ENCODE measurements at places on chromosomes 6 and 20. TPM values are rescaled to one million over a fixed set of nuclear protein-coding genes. Genes with fewer than 3 reads are reported as not detected.

- DNase-seq = peak; percentile 81
Measured at GRCh38 chr20:25281541-25281991, 33.7 kb downstream of the PYGB start.

The ENPP1 gene
- 5.6 TPM for total RNA-seq

The RAB32 gene
- 189 TPM for total RNA-seq

GRCh38 chr20:5504061-5504739 is 187.4 kb upstream of the PROKR2 start:
- no peak for DNase-seq

The SAMD3 gene
- total RNA-seq = 0.07 TPM

- DNase-seq = no peak
Measured at GRCh38 chr20:2460752-2461424, 9.7 kb downstream of the SNRPB start.

DNA sequence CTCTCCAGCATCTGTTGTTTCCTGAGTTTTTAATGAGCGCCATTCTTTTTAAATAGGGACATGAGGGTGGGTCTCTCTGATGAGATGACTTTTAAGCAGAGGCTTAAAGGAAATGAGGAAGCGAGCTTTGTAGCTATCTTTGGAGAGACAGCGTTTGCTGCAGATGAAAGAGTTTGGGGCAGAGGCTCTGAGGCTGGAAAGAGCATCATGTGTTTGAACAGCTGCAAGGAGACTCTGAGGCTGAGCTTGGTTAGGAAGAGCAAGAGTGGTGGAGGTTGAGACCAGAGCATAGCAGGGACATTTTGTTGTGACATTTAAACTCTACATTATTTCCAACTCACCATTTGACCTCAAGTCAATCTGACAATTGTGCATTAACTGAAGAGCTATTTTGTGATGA is 38.3 kb upstream of the TMX4 start:
- no peak for DNase-seq

DNA sequence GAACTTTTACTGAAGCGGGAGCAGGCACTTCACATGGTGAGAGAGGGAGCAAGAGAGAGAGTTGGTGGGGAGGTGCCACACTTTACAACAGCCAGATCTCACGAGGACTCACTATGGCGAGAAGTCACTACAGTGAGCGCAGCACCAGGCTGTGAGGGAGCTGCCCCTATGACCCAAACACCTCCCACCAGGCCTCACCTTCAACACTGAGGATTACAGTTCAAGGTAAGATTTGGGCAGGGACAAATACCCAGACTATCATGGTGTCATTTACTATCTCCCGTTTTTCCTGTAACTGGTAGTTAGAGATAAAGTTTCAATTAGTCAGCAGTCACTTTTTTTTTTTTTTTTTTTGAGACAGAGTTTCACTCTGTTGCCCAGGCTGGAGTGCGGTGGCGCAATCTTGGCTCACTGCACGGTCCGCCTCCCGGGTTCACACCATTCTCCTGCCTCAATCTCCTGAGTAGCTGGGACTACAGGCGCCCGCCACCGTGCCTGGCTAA is 7.8 kb downstream of the RBCK1 start:
- no peak for DNase-seq

The SENP6 gene
- total RNA-seq = 63.1 TPM

DNA sequence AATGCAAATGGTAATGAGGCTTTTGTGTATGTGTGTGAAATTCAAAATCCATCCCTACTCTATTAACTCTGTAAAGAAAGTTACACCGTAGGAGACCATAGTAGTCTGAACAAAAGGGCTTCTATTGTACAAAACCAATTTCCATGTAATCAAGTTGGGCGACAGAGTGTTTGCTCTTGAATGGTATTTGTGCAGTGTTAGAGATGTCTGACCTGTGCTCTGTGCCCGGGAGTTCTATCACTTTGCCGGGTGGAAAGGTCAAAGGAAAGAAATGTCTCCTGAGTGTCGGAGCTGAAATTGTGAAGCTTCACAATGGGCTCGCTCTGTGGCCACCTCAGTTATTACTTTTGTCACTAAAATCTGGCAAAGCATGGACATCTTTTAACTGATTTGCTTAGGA is 312.0 kb downstream of the SAMD5 start:
- DNase-seq = no peak

- no peak for DNase-seq
Measured at GRCh38 chr20:50565871-50566270, 55.7 kb downstream of the PTPN1 start.

The PHF3 gene
- 41.9 TPM for total RNA-seq

The AP5S1 gene
- 22.6 TPM for total RNA-seq

- DNase-seq = peak; percentile 93
Measured at GRCh38 chr6:85360794-85361642, 88.9 kb upstream of the NT5E start.

GRCh38 chr20:10655720-10656669 is 17.8 kb downstream of the JAG1 start:
- DNase-seq = no peak

The ALDH5A1 gene
- 2.2 TPM for total RNA-seq

The DEFB132 gene
- total RNA-seq = not detected

GRCh38 chr6:47905717-47906116 is 123.9 kb downstream of the OPN5 start:
- DNase-seq = no peak

- DNase-seq = no peak
Measured at GRCh38 chr6:4451718-4452117, 316.3 kb upstream of the ECI2 start.

- DNase-seq = no peak
Measured at GRCh38 chr6:39926668-39927067, 7.6 kb downstream of the MOCS1 start.

The HCRTR2 gene
- total RNA-seq = not detected

The GSTA3 gene
- total RNA-seq = not detected

GRCh38 chr6:36546308-36546919 is 865 bp downstream of the STK38 start:
- peak; percentile 11 for DNase-seq

GRCh38 chr6:53358440-53359094 is 9.8 kb upstream of the ELOVL5 start:
- DNase-seq = no peak

The LPA gene
- not detected for total RNA-seq

The HUS1B gene
- 1.2 TPM for total RNA-seq

GRCh38 chr6:45422503-45423110 is 44.9 kb upstream of the SUPT3H start:
- DNase-seq = no peak

GRCh38 chr6:25173951-25174474 is 105.2 kb upstream of the CARMIL1 start:
- DNase-seq = peak; percentile 92

- DNase-seq = peak; percentile 34
Measured at GRCh38 chr6:5950361-5950785, 56.4 kb downstream of the NRN1 start.

DNA sequence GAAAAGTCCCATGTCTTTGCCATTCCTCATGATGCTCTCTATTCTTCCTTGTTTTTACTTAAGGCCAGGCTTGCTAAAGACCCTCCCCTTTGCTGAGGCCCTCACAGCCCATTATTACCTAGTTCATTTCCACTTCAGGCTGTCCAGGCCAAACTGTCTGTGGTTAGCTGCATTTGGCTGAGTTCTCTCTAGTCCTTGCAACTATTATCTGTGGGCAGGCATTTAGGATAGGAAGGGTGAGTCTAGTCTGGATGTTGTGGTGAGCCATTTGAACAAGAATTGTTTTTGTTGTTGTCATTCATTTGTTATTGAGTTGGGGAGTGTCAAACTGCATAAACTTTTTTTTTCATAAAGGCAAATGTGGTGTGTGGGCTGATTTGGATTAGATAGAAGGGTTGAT is 182.4 kb downstream of the CD109 start:
- no peak for DNase-seq

All from A172 (cell line).